ENCODE measurements at places on chromosomes 2 and 18.

DNA sequence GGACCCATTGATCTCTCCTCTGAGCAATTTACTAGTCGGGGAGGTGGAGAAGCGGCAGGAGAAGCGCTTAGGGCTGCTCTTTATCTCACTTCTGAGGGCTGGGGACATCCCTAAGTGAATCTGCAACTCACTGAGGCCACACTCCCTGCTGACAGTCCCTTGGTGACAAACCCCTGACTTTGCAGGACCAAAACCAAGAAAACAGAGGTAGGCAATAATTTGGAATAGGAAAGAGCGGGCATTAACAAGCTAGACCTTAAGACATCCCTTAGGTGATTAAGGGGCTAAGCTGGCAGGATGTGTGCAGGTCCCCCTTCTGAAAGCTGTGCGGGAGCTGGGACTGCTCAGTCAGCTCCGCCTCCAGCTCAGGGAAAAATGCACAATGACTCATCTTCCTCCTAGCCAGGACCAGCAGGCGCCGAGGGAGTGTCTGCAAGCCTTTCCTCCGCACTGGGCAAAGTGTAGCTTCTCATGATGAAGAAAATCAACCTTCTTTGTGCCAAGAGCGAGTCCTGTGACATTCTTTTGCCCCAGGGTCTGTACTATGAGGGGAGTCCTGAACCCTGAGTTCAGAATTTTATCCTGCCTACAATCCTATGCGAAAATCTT is 63.3 kb downstream of the BOD1L2 start:
- no peak for DNase-seq

DNA sequence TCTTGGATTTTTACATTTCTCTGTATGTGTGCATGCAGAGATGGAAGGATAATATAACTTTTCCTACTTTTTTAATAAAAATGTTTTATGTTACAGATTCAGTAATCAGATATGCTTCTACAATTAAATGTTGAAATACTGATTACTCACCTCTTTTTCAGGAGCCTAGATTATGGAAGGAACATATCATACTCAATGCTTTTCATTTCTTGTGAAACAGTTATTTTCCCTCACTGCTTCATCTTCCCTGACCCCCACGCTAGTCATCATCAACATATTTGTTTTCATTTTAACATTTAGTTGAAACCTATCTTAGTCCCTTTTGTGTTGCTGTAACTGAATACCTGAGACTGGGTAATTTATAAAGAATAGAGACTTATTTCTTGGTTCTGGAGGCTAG is 190.7 kb downstream of the WDR7 start:
- no peak for DNase-seq

DNA sequence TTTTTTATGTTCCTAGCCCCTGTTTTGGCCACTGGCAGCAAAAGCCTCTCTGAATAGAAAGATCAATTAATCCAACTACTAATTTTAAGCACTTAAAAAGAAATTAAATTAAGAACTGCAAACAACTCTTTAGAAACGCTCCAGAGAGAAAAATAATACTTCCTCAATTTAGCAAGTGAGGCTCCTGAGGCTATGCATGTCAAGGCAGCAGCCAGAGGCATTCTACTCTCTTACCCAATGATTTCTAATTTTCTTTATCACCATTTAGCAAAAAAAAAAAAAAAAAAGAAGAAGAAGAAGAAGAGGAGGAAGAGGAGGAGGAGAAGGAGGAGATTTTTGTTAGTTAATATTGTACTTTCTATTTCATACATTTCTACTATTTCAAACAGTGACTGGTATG is 68.5 kb downstream of the TMEM237 start:
- no peak for DNase-seq

GRCh38 chr2:234502919-234503285 is 6.0 kb upstream of the ARL4C start:
- DNase-seq, result no peak

GRCh38 chr2:235468978-235469655 is 24.7 kb upstream of the AGAP1 start:
- no peak for DNase-seq

DNA sequence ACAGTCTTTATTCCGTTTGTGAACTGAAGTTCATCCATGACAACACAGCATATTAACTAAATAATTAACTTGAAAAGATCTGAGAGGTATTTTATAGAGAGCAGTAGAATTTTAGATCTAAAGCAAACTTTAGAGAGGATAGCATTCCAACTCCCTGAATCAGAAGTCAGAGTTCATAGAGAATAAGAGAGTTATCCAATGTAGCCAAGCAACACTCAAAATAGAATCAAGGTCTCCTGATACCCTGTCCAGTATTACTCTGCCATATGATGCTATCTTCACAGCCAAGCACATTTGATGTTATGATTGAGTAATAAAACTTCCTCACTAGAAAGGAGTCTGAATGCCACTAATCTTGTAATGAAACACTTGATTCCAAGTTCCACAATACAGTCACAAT is 55.5 kb downstream of the RIT2 start:
- DNase-seq, result no peak

- DNase-seq, result no peak
These were observed 1.4 kb upstream of the GALNT14 start for GRCh38 chr2:31139671-31140070.

All from HuH-7.5 (cell line).